ENCODE measurements at places on chromosomes 5 and 9.

GRCh38 chr5:56080375-56081052, 85.8 kb upstream of the IL6ST start:
- no peak for DNase-seq

DNA sequence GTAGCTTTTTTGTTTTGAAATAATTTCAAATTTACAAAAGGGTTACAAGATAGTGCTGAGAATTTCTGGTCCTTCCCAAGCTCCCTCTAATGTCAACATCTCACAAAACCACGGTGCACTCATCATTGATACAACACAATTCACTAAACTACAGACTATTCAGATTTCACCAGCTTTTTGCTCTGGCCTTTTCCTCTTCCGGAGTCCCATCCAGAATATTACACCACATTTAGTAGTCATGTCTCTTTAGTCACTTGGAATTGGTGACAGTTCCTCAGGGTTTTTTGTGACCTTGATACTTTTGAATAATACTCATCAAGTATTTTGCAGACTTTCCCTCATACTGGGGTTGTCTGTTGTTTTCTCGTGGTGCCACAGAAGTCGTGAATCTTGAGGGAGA, 484.0 kb downstream of the GADD45G start:
- DNase-seq, result no peak

- no peak for DNase-seq
Observed at GRCh38 chr5:181043285-181044092, 3.4 kb downstream of the BTNL9 start.

DNA sequence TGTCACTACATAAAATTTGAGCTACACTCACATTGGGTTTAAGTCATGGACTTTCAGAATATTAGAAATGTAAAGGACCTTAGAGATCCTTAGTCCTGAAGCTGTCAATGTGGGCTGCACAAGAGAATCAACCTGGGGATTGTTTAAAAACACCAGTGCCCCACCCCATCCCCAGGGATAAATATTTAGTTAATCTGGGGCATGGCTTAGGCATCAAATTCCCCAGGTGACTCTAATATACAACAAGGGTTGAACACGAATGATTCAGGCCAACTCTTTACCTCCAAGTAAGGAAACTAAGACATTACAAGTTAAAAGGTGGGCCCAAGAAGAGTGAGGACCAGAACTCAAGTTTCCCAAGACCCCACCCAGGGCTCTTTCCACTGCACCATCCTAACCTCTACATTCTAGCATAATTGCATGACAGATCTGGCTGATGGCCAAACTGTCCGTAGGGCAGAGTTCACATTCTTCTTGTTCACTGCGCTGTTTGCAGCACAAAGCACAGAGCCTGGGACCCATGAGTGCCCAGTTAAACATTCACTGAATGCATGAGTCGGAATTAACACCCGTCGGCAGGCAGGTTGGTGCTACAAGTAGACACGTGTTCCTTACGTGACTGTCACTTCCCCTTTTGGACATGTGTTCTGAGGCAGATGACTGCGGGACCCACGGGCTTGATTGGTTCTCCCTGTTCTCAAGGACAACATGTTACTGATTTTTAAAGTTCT, 25.2 kb downstream of the CYFIP2 start:
- DNase-seq, result no peak

- no peak for DNase-seq
Observed at GRCh38 chr5:139870677-139871076, 75.1 kb downstream of the PSD2 start.

GRCh38 chr5:76528547-76529331, 94.5 kb downstream of the F2RL2 start:
- DNase-seq, result no peak

DNA sequence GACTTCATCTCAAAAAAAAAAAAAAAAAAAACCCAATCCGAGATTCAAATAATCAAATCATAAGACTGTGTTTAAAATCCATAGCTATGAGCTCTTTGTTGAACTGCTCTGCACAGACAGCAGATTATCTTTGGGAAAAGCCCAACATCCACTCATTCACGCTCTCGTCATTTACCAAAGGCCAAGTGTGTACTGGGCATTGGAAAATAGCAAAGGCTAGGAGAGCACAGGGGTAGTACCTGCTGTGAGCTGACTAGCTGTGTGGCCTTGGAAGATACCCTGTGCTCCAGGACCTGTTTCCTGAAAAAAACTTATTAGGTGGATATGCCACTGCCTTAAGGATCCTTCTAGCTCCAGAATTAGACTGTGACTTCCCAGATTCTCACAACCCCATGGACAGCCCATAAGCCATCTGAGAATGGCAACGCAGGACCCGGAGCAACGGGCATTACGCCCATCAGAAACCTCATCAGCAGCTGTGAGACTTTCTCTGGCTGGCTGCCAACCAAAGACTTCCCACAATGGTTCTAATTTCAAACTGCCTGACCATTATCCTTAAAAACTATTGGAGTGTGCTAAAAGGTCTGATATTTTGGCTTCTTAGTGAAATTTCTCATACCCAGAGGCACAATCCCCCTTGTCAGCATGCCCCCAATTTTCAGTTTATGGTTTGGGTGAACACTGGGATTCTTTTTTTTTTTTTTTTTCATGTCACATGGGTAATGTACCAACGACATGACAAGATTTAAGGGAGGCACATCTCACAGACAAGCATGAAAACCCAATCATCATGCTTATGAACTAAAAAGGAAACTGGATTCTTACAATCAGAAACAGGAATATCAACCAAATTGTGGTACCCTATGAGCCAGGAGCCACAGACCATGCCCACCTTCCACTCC, 16.8 kb downstream of the SERINC5 start:
- no peak for DNase-seq

GRCh38 chr5:174563899-174564298, 160.5 kb upstream of the MSX2 start:
- no peak for DNase-seq

DNA sequence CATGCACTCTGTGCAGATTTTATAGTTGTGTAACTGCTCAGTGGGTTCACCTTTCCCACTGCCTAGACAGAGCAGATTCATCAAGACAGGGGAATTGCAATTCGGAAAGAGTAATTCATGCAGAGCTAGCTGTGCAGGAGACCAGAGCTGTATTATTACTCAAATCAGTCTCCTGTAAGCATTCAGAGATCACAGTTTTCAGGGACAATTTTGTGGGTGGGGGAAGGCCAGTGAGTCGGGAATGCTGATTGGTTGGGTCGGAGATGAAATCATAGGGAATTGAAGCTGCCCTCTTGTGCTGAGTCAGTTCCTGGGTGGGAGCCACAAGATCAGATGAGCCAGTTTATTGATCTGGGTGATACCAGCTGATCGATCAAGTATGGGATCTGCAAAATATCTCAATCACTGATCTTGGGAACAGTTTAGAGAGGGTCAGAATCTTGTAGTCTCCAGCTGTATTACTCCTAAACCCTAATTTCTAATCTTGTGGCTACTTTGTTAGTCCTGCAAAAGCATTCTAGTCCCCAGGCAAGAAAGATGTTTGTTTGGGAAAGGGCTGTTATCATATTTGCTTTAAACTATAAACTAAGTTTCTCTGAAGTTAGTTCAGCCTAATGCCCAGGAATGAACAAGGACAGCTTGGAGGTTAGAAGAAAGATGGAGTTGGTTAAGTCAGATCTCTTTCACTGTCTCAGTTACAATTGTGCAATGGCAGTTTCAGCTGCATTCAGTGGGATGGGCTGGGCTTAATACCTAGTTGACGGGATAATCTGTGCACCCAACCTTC, 12.7 kb upstream of the SVEP1 start:
- DNase-seq, result no peak

- no peak for DNase-seq
Observed at GRCh38 chr9:121708768-121709488, 57.5 kb downstream of the DAB2IP start.

GRCh38 chr9:84512493-84512892, 157.0 kb upstream of the NTRK2 start:
- DNase-seq, result no peak

DNA sequence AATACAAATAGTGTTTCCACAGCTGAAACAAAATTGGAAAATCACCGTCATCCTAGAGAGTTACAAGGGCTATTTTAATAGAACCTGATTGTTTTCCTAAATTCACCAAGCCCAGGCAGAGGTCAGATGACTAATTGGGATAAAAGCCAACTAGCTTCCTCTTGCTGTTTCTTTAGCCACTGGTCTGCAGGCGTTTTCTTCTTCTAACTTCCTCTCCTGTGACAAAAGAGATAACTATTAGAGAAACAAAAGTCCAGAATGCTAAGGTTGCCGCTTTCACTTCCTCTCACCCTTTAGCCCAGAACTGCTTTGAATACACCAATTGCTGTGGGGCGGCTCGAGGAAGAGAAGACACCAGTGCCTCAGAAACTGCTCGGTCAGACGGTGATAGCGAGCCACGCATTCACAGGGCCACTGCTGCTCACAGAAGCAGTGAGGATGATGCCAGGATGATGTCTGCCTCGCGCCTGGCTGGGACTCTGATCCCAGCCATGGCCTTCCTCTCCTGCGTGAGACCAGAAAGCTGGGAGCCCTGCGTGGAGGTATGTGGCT, at the start of gene TLR4:
TSS of gene TLR4 (plus strand) at position 380 of the 552 bp plus-strand sequence. CDS start at position 450, 70 bp downstream.
- DNase-seq, result no peak

- peak; percentile 10 for DNase-seq
Observed at GRCh38 chr9:135343837-135344522, 135.6 kb upstream of the PPP1R26 start.

- DNase-seq, result no peak
Observed at GRCh38 chr9:70749066-70749465, 334.6 kb upstream of the KLF9 start.

- no peak for DNase-seq
Observed at GRCh38 chr5:175692235-175692995, 34.5 kb downstream of the HRH2 start.

DNA sequence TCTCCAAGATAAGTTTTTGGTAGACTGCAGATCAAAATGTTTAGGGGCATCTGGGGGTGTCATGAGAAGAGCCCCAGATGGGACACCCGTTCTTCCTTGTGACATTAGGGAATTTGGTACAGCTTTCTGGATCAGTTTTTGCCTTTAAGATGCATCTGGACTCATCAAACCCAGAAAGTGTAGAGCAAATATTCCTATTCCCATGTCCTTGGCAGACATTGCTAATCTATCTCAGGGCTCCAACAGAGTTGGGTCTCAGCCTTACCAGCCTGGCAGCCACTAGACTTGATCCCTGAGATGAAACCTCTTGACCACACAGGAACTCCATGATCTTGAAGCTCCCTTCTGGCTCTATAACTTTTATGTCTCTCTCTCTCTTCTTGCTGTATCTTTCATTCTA, 35.6 kb downstream of the ERGIC1 start:
- DNase-seq, result no peak

Data from stimulated activated CD8-positive, alpha-beta memory T cell treated with anti-CD3 and anti-CD28 coated beads, Interleukin-15, amount 100 ng/mL, for 48 hours (primary cell).